PC-3 (cell line): ENCODE measurements at places on chromosomes 16 and 17. TPM values are rescaled to one million over a fixed set of nuclear protein-coding genes. Genes with fewer than 3 reads are reported as not detected.

KRT17 gene
- 92.1 and 115 TPM in 2 replicates for total RNA-seq

CNTNAP1 gene
- total RNA-seq = 4.6 and 6.6 TPM in 2 replicates

KRTAP4-3 gene
- not detected in 2 replicates for total RNA-seq

TMEM88 gene
- total RNA-seq = 1.5 TPM in 1 of 2 replicates, not detected in the other

KDM8 gene
- total RNA-seq = 5.0 and 7.8 TPM in 2 replicates

LGALS9B gene
- not detected in 2 replicates for total RNA-seq

GRCh38 chr17:44628243-44629188 lies 27.8 kb upstream of the MEIOC start:
- DNase-seq = no peak
- H3K4me1 ChIP-seq = no peaks in the 10 kb centered on the region
- H3K36me3 ChIP-seq = no peaks in the 10 kb centered on the region
- no peaks in the 10 kb centered on the region for H3K27me3 ChIP-seq
- no peak overlapping the region for H3K4me3 ChIP-seq

- H3K27ac ChIP-seq = no peak overlapping the region
- H3K4me1 ChIP-seq = no peaks in the 10 kb centered on the region
These were observed 11.3 kb downstream of the FKBP10 start for GRCh38 chr17:41824086-41824485.

- no peak overlapping the region for H3K27ac ChIP-seq
- H3K27me3 ChIP-seq = no peaks in the 10 kb centered on the region
- H3K36me3 ChIP-seq = no peaks in the 10 kb centered on the region
- H3K4me1 ChIP-seq = peaks cover 19% of the 10 kb centered on the region
- no peak overlapping the region for H3K4me3 ChIP-seq
These were observed 3.7 kb downstream of the STARD3 start for GRCh38 chr17:39640591-39641031.

- H3K27me3 ChIP-seq = no peaks in the 10 kb centered on the region
- no peak for DNase-seq
- no peak overlapping the region for H3K27ac ChIP-seq
- H3K4me3 ChIP-seq = no peak overlapping the region
- H3K36me3 ChIP-seq = peaks cover 22% of the 10 kb centered on the region
- H3K4me1 ChIP-seq = no peaks in the 10 kb centered on the region
These were observed 127.7 kb upstream of the ZNF267 start for GRCh38 chr16:31745900-31746299.

GRCh38 chr16:66052745-66053144 lies 313.7 kb upstream of the CDH5 start:
- H3K36me3 ChIP-seq = no peaks in the 10 kb centered on the region
- DNase-seq = no peak
- no peak overlapping the region for H3K27ac ChIP-seq
- no peak overlapping the region for H3K4me3 ChIP-seq

DNA sequence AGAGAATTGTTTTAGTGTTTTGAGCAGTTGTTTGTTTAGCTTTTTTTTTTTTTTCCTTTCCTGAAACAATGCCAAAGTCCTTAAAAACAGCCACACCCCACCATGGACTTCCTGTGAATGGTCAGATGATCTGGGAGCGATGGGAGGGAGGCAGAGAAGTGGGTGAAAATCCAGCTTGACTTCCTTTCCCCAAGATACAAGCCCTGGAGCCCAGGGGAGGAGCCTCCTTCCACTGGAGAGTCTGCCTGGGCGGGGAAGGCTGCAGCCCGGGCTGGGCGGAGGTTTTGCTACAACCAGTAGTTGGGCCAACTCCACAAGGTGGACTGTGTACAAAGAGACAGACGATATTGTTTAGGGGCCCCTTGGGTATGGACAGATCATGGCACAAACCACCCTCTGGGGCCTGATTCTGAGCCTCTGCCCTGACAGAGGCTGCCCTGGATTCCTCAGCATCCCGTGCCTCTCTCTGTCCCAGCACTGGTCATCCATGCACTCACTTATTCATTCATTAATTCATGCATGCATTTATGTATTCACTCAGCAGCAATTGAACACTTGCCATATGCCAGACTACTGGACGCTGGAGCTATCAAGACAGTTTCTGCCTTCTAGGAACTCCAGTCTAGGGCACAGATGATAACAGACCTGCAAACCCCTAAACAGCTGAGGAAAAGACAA lies 29.8 kb downstream of the WSB1 start:
- H3K27me3 ChIP-seq = no peaks in the 10 kb centered on the region
- H3K27ac ChIP-seq = no peak overlapping the region
- H3K4me3 ChIP-seq = no peak overlapping the region
